ENCODE measurements at places on chromosomes 13 and 19. TPM values are rescaled to one million over a fixed set of nuclear protein-coding genes. Genes with fewer than 3 reads are reported as not detected.

- no peak for DNase-seq
These were observed 2.8 kb downstream of the DMPK start for GRCh38 chr19:45779231-45780145.

DNA sequence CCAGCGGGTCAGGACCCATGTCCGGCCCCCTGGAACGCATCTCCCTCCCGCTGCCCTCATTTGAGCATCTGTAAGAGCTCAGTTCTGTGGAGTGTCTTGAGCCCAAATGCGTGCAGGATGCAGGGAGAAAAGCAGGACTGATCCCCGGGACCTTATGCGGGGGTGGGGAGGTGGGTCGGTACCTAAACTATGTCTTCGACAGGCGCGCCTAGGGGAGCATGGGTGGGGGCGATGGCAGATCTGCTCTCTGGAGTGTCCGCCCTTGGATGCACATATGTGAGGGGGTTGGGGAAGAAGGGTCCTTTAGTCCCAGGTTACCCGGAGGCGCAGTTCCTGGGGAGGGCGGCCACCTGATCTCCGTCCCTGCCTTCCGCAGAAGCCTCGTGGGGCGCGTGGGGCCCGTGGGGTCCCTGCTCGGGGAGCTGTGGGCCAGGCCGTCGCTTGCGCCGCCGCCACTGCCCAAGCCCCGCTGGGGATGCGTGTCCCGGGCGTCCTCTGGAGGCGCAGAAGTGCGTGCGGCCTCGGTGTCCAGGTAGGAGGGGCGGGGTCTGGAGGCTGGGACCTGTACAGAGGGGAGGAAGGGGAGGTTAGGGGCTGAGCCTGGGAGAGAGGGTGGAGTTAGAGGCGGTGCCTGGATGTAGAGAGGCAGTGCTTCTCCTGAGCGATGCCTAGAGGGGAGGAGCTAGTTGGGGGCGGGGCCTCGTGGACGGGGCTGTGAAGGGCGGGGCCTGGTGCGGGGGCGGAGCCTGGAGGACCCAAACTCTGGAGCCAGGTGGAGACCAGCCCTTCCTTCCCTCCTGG, 2.9 kb downstream of the CILP2 start:
- DNase-seq: no peak

- no peak for DNase-seq
These were observed 8.7 kb upstream of the CKM start for GRCh38 chr19:45331411-45331810.

DNA sequence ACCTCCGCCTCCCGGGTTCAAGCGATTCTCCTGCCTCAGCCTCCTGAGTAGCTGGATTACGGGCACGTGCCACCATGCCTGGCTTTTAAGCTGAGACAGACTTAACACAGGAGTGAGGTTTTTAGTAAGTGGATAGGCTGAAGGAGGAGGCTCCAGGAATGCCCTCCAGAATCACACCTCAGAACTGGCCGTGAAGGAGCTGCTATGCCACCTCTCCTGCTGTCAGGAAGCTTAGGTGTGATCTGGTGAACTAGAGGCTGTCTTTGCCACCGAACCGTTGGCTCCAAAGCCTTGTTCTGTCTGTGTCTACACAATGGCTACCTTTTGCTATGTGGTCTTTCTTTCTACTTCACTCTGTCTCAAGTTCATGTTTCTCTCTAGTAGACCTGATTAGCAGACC, 4.2 kb downstream of the PDCD2L start:
- no peak for DNase-seq

The CYP2A6 gene
- 0.12 TPM for polyA plus RNA-seq

DNA sequence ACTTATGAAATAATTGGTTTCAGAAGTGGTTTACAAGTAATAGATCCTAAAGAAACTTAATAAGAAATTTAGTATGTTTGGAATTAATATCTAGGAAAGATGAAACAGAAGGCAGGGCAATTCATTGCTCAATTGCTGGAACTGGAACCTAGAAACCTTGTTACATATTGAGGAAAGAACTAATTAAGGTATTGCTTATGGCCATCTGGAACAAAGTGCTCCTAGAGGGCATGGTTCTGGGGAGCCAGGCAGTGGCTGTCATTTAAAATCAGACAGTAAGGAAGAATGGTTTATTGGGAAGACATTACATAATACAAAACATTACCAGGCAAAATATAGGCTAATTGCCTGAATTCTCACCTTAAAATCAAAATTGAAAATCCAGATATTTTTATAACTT, 224.1 kb downstream of the SLITRK6 start:
- no peak for DNase-seq

GRCh38 chr19:29675120-29675649, 9.9 kb downstream of the PLEKHF1 start:
- no peak for DNase-seq

- DNase-seq: no peak
These were observed 104.2 kb downstream of the SLITRK6 start for GRCh38 chr13:85694992-85695391.

The IFNL1 gene
- polyA plus RNA-seq: not detected

GRCh38 chr19:41792513-41793413, 3.6 kb upstream of the CEACAM3 start:
- no peak for DNase-seq

DNA sequence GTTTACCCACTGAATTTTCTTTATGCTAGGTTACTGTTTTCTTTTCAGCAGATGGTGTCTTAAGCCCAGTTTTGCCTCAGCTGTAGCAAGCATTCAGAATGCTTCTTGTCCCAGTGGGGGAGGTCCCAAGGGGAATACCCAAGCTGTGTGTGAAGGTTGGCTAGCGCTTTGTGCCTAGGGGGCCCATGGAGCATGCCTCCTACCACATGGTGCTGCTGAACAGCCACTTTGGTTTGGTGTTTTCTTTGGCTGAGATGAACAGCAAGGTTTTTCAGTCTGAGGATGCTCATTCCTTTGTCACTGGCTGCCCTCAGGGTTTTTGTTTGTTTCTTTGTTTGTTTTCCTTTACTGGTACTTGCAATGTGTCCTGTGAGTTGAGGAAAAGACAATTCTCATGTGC, 99.0 kb downstream of the PCDH20 start:
- no peak for DNase-seq

GRCh38 chr13:43329702-43330101, 306.3 kb downstream of the DNAJC15 start:
- DNase-seq: no peak

The ZNF420 gene
- 19.6 TPM for polyA plus RNA-seq

The EHD2 gene
- 40.0 TPM for polyA plus RNA-seq

- DNase-seq: no peak
These were observed 7.9 kb downstream of the UNC13A start for GRCh38 chr19:17680230-17680722.

DNA sequence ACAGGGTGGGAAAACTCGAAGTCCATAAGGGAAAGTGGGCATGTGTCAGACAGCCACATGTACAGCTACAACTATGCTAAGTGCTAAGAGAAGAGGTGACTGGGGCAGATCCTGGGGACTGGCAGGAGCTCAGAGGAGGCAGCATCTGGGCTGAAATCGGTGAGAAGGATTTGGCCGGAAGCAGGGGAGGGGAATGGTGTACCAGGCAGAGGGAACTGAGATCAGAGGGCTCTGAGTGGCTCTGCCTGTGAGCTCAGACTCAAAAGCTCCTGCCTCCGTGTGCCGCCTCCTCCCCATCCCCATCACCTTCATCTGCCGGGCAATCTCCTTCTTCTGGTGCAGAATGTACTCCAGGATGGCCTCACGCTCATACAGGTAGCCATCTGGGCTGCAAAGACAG, 21.8 kb downstream of the NOSIP start:
- DNase-seq: no peak

GRCh38 chr19:49107625-49108459, 6.3 kb upstream of the LIN7B start:
- no peak for DNase-seq

- no peak for DNase-seq
These were observed 3.9 kb downstream of the IGSF23 start for GRCh38 chr19:44617110-44617880.

DNA sequence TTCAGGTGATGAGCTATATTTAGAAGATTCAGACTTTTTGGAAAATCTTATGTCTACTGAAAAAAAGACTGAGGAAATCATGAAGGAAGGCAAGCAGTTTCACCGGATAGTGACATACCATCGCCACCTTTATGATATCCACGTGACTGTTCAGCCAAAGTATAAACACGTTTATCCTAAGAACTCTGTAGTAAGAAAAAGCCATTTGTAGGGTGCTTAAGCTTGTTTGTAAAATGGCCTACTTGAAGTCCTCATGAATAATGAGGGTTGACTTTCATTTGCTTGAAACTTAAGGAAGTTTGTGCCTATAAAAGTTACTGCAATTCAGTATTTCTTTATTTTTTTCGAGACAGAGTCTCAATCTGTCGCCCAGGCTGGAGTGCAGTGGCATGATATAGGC, 7.8 kb upstream of the TDRD12 start:
- DNase-seq: no peak

GRCh38 chr19:13689085-13689484, 75.2 kb upstream of the MRI1 start:
- no peak for DNase-seq

DNA sequence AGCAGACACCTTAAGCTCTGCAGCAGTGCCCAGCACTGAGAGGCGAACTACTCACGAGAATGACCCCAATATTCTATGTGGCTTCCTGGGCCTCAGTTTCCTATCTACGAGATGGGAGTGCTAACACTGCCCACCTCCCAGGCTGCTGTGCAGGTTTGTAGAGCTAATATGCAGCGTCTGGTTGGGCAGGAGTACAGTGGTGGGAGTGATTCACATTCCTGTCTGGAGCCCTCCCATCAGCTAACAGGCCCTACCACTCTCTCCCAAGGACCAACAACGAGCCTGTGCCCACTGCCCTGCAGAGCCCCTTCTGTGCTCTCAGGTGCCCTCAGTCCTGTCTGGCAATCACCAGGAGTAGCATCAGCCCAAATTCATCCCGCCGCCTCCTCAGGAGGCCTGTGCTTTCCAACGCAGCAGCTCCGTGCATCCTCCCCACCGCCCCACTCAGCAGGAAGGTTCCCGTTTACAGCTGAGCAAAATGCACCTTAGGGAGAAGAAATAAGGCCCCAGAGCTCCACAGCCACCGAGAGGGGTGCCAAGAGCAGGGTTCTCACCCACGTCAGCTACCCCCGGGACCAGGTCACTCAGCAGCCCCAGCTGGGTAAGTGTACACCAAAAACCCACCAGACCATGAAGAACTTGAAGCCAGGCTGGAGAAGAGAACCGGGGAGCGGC, 6.6 kb downstream of the AKT2 start:
- no peak for DNase-seq

The SULT2A1 gene
- polyA plus RNA-seq: not detected

- no peak for DNase-seq
These were observed 57.9 kb downstream of the RXFP2 start for GRCh38 chr13:31797154-31797775.

- DNase-seq: no peak
These were observed 122.2 kb downstream of the KDM4B start for GRCh38 chr19:5091018-5091683.

All from right renal pelvis (tissue), 4 donors.